Activated CD4-positive, alpha-beta T cell treated with anti-CD3 and anti-CD28 coated beads for 48 hours (primary cell): ENCODE measurements at places on chromosomes 13 and 19.
A peak's percentile ranks its signal among the peaks of the same experiment; 100 is the strongest.

DNA sequence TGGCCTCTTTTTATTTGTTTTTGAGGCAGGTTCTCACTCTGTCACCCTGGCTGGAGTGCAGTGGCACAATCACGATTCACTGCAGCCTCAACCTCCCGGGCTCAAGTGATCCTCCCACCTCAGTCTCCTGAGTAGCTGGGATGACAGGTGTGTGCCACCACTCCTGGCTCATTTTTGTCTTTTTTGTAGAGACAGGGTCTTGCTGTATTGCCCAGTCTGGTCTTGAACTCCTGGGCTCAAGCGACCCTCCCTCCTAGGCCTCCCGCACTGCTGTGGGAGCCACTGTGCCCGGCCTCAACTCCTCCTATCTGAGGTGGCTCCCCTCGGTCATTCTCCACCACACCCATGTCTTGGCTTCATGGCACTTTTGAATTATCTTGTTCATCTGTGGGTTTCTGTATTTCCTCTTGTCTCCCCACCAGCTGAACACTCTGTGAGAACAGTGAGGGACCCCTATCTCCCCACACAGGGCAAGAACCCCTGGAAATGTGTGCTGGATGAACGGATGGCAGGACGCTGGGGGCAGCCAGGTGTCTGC lies 7.9 kb downstream of the CKM start:
- no peak for DNase-seq

GRCh38 chr19:40539070-40539469 lies 37.6 kb upstream of the SHKBP1 start:
- no peak for DNase-seq

GRCh38 chr13:84962849-84963248 lies 836.4 kb downstream of the SLITRK6 start:
- no peak for DNase-seq

GRCh38 chr13:42654722-42655121 lies 80.8 kb downstream of the TNFSF11 start:
- DNase-seq = no peak

GRCh38 chr13:73873940-73874830 lies 260.0 kb downstream of the KLF12 start:
- no peak for DNase-seq

DNA sequence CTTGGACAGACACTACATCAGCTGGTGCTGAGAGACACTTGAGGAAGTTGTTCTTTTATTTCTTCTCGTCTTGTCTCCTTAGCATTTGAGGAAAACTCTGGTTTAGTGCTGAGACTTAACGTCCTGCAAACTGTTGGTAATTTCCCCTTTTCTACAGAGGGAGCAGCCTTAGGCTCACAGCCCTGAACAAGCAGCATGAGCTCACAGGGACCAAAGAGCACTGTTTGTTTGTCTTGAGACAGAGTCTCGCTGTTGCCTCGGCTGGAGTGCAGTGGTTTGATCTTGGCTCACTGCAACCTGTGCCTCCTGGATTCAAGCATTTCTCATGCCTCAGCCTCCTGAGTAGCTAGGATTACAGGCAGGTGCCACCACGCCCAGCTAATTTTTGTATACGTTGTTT lies 5.5 kb downstream of the ZNF805 start:
- no peak for DNase-seq

- no peak for DNase-seq
Measured at GRCh38 chr13:114237415-114238112, 2.9 kb downstream of the CDC16 start.

- no peak for DNase-seq
Measured at GRCh38 chr13:27007166-27007565, 164.4 kb downstream of the USP12 start.

DNA sequence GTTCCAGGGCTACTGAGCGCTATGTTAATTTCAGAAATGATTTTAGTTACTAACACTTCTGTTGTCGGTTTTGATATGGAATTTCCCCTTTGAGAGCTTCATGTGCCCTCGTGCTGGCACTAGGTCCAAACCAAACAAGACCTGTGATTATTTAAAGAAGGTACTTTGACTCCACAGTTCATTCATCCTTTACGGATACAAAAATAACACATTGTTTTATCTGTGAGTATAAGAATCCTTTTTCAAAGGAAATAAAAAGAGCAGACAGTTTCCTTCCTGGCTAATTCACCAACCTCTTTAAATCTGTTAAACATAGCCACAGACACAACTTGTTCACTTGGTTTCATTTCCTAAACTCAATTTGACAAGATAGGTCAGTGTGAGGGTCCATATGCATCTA lies 141.2 kb downstream of the FLT1 start:
- no peak for DNase-seq

- DNase-seq = peak; percentile 66
Measured at GRCh38 chr19:29690842-29691241, 24.2 kb downstream of the C19orf12 start.

- DNase-seq = no peak
Measured at GRCh38 chr19:46378268-46378667, 31.4 kb downstream of the PPP5C start.

GRCh38 chr13:76697288-76697687 lies 188.9 kb downstream of the KCTD12 start:
- no peak for DNase-seq

- no peak for DNase-seq
Measured at GRCh38 chr19:50668416-50668815, 19.2 kb downstream of the C19orf81 start.

GRCh38 chr13:106710266-106710665 lies 142.3 kb upstream of the ARGLU1 start:
- DNase-seq = no peak

DNA sequence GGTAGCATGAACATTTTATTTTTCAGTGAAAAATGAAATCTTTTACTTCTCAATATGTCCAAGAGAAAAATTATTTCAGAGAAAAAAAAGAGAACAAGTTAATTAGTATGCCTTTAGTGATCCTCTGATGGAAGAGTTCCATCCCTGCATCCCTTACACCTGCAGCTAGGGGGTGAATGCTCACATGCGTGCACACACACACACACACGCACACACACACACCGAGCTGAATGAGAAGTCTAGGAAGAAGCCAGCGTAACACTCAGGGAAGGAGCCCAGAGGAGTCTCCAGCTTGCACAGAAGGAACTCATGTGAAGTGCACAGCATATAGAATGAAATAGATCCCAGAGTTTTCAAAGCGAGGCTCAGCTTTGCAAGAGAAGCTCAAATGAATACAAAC lies 510.5 kb downstream of the IRS2 start:
- DNase-seq = no peak

DNA sequence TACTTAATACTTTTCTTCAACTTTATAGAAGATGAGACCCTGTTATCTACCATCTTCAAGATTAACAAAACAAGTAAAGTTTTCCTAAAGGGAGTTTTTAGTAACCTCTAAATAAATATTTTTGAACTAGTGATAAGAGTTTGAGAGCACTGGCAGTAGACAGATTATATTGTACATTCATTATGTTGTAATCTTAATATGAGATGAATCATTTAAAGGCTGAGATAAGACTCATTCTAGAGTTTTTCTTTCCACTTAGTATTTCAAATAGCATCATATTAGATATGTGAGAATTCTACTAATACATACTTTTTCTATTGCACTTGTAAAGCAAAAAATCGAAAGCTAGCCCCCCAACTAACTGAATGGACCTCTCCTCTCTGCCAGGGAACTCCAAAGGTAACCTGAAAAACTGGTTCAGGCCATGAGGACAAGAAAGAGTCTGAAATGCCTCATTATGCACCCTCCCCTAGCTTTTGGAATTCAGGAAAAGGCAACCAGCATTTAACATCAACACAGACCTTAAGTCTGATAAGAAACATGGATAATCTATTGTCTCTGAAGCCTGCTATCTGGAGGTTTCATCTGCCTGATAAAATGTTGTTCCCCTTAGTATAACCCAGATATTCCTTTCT lies 875.4 kb upstream of the SLC10A2 start:
- DNase-seq = no peak

DNA sequence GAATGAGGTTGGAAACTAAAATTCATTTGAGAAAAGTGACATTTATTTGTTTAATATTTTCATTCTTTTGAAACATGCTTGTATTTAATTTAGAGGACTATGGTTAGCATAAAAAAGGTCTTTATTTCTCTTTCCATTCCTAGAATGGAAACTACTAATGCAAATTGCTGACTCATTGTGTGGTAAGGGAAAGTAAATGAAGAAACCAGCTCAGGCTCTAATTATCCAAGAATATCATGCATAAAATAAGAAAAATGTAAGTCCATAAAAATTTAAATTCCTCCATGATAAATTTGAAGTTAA lies 777.0 kb upstream of the SLITRK1 start:
- DNase-seq = no peak

GRCh38 chr19:9171393-9171991 lies 7.3 kb upstream of the OR7D2 start:
- no peak for DNase-seq

GRCh38 chr19:38676023-38676877 lies 28.8 kb downstream of the ACTN4 start:
- no peak for DNase-seq

DNA sequence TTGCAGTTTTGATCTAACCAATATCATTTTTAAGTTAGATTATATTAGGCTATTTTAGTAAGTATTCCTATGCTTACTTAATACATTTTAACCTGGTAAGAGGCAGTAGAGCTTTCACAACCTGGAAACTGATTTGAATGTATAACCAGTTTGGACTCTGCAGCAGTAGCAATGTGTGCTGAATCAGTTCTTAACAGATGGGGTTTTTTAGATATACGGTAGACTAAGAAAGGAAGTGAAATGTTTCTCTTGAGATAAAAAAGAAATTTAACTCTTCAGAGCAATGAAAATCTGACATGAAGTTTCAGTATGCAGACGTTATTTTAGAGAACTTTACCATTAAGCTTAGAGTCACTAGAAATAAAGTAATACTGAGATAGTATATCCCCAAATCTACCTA lies 2.7 kb downstream of the NBEA start:
- DNase-seq = no peak

GRCh38 chr19:33430674-33431277 lies 57.3 kb downstream of the CEBPG start:
- DNase-seq = peak; percentile 78

- no peak for DNase-seq
Measured at GRCh38 chr13:38954291-38954690, 36.3 kb downstream of the STOML3 start.

- DNase-seq = no peak
Measured at GRCh38 chr13:91196958-91197357, 150.5 kb upstream of the MIR17HG start.

- no peak for DNase-seq
Measured at GRCh38 chr19:18310118-18310909, 12.6 kb downstream of the LSM4 start.

DNA sequence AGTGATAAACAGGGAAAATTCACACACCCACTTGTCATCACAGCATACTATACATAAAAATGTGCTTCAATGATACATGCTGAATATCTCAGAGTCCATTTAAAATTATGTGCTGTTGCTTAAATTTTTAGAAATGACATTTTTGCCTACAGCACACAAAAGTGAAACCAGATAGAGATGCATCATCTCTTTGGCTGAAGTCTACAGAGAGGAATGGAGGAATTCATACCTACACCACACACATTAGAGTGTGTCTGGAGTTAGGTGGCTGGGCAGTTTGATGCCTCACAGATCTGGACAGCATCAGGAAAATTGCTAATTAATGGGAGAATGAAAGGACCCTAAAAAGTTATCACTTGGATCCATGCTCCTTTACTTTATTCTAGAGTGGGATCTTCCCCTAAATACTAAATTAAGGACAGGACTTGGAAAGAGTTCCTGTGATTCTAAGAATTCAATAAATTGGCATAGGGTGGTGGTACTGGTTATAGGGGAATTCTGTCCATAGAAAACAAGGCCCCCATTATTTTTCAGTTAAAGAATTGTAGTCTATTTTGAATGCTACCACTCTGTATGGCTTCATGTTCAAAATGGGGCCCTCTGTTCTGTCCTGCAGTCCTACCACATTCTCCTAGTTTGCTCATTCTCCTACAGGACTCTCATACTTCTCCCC lies 41.3 kb downstream of the RCBTB2 start:
- DNase-seq = no peak

- DNase-seq = no peak
Measured at GRCh38 chr13:35474496-35475211, 1.8 kb downstream of the MAB21L1 start.

DNA sequence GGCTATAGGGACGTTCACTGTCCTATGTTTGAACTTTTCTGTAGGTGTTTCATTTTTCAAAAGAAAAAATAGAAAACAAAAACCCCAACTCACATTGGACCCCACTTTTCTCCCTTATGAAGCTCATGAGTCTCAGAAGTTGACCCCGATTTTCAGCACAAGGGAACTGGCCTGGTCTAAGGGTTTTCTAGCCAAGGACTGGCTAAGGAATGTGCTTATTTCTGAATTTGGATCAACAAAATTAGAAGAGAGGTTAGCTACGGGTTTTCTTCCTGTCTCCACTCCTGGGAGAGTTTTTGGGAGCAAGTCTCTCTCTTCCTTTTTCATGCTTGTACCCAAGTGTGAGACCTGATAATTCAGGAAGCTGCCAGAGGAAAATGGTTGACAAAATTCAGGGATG lies 453.2 kb downstream of the KLF12 start:
- DNase-seq = no peak

GRCh38 chr13:113562085-113562749 lies 22.3 kb upstream of the TFDP1 start:
- DNase-seq = peak; percentile 65
